ENCODE measurements at places on chromosomes 11 and 22.

GRCh38 chr11:111370902-111371578 lies 8.0 kb downstream of the POU2AF1 start:
- peak; percentile 64 for DNase-seq

- DNase-seq: peak; percentile 77
These were observed 7.1 kb downstream of the USP18 start for GRCh38 chr22:18156878-18157713.

- no peak for DNase-seq
These were observed 79.5 kb downstream of the HORMAD2 start for GRCh38 chr22:30159561-30160353.

GRCh38 chr11:12691473-12691872 lies 17.3 kb downstream of the TEAD1 start:
- no peak for DNase-seq

DNA sequence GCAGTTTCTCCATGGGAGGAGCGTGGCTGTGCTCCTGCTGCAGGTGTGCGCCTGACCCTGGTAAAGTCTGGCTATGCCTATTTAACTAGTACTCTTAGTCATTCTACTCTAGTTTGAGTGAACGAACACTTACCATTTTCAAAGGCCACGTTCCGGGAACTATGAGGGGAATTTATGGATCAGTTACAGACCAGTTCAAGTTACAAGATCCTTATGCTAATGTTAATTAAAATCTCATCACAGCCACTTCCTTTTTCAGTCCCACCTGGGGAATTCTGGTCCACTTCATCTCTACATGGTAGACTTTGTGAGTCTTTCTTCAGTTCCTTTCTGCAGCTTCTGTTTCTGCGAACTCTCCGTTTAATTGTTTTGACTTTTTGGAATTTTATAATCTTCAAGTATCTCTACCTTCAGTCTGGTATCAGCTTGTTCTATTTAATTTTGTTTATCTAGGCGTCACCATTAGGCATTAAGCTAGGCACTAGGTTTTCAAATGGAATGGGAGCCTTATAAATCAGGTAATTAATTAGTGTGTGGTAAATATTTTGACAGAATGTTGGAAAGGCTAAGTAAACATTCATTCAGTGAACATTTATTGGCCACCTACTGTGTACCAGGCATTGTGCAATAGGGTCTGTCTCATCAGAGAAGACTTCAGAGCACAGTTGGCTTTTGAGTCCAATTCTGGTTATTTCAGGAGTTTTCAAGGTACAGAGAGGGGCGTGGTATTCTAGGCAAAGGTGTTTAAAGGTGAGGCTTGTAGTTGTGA lies 78.9 kb downstream of the GRK3 start:
- no peak for DNase-seq

DNA sequence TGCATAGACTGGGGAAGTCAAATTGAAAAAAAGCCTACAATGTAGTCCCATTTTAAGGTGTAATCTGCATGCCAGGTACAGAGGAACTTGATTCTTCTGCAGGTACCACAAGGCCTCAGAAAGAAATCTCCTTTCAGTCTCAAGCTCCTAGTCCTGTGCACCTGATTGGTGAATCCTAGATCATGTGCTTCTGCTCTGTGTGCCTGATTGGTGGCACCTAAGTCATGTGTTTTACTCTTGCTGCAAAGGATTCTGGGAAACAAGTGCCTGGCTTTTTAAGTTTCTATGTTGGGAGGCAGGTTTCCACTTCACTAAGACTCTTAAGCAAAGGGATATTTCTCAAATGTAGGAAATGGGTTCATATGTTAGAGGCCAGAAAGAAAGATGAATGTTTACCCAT lies 29.1 kb downstream of the INSC start:
- DNase-seq: no peak

DNA sequence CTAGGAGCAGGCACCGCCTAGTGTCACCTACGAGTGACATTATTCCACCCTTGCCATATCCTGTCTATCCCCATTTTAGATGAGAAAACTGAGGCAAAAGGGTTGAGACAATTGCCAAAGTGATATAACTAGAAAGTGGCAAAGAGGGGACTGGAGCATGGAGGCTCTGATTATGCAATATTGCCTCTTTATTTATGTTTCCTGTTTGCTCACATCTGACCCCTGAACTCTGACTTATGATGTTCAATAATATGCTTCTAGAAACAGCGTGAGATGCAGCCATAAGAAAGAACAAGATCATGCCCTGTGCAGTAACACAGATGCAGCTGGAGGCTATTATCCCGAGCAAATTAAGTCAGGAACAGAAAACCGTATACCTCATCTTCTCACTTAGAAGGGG lies 7.7 kb downstream of the ELF5 start:
- no peak for DNase-seq

DNA sequence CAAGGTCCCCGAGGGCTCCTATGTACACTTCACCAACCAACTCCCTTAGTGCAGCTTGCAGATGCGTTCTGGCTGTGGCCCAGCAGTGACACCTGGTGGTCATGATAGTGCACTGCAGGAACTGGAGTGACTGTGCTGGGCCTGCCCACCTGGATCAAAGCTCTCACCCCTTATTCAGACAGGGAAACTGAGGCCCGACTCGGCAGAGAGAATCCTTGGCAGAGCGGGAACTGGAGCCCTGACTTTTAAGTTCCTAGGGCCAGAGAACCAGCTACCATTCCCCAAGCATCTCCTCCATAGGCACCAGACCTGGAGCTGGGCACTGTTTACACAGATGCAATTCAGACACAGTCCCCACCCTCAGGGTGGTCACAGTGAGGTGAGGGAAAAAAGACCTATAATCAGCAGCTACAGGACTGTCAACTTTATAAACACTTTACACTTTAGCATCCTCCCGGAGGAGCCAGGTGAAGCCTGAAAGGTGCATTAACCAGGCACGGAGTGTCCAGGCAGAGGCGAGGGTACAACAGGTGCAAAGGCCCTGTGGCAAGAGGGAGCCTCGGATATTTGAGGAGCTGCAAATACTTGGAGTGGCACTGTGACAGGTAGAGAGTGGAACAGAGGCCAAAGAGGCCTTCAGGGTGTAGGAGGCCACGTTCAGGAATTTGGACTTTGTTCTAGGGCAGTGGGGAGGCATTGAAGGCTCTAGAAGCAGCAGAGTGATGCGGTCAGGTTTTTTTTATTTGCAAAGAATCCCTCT lies 22.0 kb downstream of the RHBDD3 start:
- DNase-seq: peak; percentile 79

DNA sequence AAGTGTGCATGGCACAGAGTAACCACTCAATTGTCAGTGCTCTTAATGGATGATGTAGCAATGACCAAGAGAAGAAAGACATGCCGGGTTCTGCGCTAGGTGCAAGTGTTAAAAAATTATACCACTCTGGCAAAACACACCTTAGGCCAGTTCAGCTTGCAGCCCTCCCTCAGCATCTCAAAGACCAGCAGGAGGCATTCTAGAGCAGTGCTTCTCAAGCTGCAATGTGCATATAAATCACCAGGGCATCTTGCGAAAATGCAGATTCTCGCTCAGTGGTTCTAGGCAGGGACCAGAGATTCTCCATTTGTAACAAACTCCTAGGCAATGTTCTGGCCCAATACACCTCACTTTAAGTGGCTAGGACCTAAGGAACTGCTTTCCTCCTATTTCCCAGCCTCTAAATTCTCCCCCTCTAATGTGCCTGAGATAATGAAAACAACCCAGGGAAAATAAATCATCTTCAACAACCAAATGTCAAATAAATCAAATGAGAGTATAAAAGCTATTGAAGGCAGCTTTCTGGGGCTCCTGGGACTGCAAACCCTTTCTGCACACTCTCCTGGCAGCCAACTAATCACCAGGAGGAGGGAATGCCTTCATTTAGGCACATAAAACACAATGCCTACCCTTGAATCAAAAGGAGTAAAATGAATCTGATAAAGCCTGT lies 337.2 kb upstream of the API5 start:
- no peak for DNase-seq

DNA sequence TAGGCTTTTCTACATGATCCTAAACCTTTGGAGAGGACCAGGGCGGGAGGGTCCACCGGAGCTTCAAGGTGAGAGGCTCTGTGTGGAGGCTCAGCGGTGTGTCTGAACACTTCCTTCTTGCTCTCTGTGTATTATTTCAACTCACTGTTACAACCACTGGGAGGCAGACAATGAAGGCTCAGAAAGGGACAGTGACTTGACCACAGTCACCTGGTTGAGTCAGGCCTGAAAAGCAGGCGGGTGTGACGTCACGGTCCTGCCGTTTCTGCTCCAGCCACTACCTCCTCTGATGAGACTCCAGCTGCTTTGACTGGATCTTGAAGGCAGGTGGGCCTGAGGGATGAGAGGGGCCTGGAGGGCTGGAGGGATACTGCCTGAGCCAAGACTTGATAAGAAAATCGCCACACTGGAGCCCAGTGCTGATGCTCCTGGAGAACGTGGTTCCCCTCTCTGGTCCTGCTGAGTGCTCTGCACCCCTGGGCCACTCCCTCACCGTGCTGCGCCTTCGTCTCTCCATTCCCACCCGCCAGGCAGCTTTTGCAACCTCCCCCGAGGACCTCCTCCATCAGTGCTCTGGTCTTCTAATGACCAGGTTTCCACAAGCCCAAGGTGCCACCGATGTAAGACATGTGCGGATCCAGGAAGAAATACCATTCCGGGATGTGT lies 27.9 kb downstream of the KCNC1 start:
- DNase-seq: no peak

DNA sequence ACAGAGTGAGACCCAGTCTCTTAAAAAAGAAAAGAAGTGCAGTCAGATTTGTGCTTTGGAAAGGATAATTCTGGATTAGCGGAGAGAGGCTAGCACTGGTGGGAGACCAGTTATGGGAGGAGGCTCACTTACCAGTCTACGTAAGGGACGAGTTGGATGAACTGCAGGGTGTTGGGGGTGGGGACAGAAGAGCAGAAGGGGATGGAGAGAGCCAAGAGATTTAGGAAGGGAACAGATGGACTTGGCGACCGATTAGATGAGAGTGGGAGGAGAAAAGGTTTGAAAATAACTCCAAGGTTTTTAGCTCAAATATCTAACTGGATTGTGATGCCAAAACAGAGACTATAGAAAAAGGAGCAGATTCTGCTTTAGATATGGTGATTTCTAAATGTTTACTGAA lies 81.4 kb downstream of the SFI1 start:
- no peak for DNase-seq

- DNase-seq: no peak
These were observed 54.0 kb downstream of the RTN4R start for GRCh38 chr22:20213833-20214708.

Measured in activated CD4-positive, alpha-beta T cell treated with anti-CD3 and anti-CD28 coated beads for 48 hours (primary cell).